ENCODE measurements at places on chromosomes 5 and 9.
A peak's percentile ranks its signal among the peaks of the same experiment; 100 is the strongest.

GRCh38 chr9:89446261-89446960 lies 51.5 kb downstream of the SEMA4D start:
- no peak for DNase-seq

- no peak for DNase-seq
Observed at GRCh38 chr9:134556531-134557068, 85.0 kb upstream of the COL5A1 start.

DNA sequence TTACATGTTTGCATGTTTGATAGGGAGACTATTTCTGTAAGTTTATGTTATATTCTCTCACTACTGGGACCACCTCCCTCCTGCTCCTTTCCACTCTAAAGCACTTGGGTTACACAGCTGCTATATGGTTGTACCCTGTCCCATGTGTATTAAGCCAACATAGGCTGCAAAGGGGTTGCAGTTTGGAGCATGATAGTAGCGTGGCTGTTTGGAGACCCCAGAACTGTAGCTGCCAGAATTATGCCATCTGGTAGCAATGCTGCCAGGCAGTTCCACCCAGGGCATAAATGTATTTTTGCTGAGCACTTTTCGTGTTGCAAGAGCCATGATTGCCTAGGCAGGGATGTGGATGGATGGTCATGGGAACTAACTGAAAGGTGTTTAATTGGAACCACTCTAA lies 81.8 kb downstream of the CNTLN start:
- DNase-seq = no peak

GRCh38 chr9:127578952-127579853 lies 32.9 kb upstream of the STXBP1 start:
- DNase-seq = peak; percentile 64

DNA sequence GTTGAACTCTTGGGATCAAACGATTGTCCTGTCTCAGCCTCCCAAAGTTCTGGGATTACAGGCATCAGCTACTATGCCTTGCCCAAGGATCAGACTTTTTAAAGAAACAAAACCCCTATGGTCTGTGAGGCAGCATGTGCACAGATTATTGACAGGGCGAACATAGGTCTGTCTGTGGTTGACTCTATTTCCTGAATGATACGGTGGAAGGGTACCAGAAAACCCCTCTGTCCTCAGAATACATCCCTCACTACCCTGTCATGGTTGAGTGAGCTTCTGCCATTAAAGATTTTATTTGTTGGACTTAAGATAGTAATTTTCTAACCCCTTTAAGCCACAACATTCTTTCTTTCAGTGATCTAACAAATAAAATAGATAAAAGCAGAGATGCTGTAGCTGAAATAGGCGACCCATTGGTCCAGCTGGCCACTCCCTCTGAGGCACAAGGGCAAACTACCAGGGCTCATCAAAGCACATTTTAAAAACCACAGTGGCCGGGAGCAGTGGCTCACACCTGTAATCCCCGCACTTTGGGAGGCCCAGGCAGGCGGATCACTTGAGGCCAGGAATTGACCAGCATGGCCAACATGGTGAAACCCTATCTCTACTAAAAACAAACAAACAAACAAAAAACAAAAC lies 84.9 kb upstream of the ANKRD55 start:
- DNase-seq = no peak

- peak; percentile 40 for DNase-seq
Observed at GRCh38 chr5:152142840-152143469, 218.3 kb upstream of the GLRA1 start.

DNA sequence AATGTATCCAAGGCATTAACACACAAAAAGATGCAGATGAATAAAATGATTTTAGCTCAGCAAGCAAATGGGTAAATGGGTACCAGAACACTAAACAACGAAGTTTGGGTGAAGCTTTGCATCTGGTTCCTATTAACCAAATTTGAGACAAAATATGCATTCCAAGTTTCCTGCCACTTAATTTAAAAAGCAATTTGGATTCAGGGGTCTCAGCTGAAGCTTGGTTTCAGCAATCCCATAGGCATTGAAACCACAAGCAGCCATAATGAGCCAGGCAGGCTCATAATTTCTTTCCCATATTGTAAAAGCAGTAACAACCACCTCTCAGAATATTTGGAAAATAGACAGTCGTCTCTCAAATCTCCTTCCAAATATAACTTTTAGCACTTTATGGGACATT lies 138.9 kb downstream of the NXNL2 start:
- DNase-seq = no peak

DNA sequence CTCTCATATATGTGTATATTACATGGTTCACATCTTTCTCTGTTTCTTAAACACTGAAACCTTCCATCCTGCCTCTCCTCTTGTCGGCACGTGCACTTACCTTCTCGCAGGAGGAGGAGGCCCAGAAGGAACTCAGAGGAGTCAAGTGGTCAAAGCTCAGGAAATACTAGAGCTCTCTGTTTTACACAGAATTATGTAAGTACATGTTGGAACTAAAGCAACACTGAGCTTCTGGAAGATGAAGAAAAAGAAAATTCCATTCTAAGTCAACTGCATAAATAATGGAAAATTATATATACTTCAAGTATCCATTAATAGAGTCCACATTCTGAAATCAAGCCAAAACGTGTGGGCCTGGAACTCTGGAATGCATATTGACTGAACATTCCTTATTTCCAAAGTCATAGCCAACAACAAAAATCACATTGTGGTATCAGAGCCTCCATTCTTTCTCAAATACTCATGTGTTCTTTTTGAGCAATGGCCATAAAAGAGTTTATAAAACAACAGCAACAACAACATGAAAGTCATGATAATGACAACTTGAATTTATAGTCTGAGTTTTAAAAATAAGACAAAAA lies 121.5 kb upstream of the RAI14 start:
- DNase-seq = no peak

DNA sequence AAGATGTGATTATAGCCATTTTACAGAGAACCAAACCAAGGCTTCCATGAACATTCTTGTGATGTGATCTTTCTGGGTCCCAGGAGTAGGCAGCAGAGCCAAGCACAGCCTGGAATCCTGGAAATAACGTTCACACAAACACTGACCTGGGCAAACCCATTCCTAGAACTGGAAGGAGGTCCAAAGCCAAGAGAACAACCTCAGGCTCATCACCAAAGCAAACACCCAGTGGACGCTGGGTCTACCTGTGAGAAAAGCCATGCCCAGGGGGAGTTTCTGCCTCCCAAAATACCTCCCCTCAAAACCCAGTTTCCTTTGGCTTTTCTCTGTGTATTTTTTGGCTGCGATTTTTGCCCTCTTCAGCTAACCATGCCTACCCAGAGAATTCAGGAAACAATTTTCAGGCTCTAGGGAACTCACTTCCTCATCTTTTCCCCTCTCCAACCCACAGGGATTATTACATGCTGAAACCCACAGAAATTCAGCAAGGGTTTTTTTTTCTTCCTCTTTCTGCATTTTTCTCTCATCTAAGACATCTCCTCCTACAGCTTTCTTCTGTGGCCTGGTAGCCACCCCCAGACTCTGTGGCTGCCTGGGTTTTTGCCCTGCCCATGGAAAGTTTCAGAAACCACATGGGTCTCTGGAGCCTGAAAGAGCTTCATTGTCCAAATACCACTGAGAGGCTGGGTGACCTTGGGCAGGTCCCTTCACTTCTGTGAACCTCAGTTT lies 75.0 kb downstream of the TNC start:
- no peak for DNase-seq

- DNase-seq = no peak
Observed at GRCh38 chr9:2700909-2701550, 16.3 kb upstream of the KCNV2 start.

GRCh38 chr5:56350597-56351170 lies 117.6 kb upstream of the ANKRD55 start:
- no peak for DNase-seq

- no peak for DNase-seq
Observed at GRCh38 chr5:149873896-149874295, 70.7 kb downstream of the PDE6A start.

- DNase-seq = no peak
Observed at GRCh38 chr9:123320814-123321213, 35.2 kb upstream of the CRB2 start.

DNA sequence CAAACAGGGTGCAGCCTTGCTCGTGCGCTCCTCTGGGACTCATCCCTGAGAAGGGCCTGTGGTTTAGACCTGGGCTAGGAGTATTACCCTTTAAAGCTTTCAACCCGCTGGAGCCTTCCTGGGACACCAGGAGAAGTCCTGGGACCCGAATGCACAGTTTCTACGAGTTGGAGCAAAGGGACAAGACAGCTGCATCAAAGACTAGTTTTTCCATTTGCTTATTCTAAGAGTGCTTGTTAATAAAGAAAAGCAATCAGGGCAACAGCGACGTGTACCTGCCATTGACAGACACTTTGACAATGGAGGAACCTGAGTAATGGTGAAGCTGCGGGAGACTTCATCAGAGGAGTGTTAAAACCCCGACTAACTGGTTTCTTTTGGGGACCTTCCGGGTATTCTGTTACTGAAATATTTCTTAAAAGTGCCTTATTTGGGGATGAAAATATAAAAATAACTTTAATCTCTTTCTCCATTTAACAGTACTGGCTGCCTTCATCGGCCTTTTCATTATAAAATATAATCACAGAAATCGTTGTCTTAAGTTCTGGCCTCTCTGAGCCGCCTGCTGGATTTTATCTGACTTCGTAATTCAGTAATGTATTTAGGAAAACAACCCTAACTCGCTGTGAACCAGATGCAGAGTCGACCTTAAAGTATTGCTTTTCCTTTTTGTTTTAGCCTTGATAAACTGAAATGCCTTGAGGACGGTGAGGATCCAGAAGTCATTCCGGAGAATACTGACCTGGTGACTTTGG lies 732 bp downstream of the SNAPC3 start:
- no peak for DNase-seq

- no peak for DNase-seq
Observed at GRCh38 chr5:154544646-154545045, 66.6 kb upstream of the HAND1 start.

DNA sequence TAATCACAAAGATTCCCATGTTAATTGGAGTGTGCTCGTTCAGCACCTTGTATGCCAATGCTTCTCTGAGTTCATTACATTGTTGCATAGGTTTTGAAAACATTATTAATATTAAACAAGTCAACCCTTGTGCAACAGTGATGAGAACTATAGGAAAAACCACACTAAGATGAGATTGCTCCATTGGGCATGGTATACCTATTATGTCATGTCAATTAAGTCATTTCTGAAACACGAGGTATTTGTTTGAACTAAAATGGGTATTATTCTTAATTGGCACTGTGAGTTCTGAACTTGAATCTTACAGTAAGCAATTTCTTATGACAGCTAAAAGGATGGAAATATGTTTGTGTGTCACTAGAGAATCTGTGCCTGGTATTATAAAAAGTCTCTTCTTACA lies 447.7 kb downstream of the EFNA5 start:
- DNase-seq = no peak

- DNase-seq = peak; percentile 29
Observed at GRCh38 chr5:173618927-173619519, 2.6 kb upstream of the BOD1 start.

DNA sequence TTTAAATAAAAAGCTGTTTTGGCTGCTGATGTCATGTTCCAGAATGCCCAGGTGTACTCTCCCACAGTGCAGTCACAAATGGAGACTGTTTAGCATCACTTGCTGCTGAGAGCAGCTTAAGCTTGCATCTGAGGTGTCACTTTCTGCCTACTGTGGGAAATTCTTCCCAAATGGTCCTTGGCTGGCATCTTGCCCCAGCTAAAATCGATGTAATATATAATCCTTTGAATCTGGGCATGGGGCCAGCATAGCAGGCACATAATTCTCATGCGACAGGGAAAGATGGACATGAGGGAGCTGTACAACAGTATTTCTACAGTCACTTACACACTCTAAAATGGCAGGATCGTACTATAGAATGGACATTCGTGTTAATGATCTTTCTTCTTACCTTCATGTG lies 144.3 kb downstream of the MACIR start:
- no peak for DNase-seq

DNA sequence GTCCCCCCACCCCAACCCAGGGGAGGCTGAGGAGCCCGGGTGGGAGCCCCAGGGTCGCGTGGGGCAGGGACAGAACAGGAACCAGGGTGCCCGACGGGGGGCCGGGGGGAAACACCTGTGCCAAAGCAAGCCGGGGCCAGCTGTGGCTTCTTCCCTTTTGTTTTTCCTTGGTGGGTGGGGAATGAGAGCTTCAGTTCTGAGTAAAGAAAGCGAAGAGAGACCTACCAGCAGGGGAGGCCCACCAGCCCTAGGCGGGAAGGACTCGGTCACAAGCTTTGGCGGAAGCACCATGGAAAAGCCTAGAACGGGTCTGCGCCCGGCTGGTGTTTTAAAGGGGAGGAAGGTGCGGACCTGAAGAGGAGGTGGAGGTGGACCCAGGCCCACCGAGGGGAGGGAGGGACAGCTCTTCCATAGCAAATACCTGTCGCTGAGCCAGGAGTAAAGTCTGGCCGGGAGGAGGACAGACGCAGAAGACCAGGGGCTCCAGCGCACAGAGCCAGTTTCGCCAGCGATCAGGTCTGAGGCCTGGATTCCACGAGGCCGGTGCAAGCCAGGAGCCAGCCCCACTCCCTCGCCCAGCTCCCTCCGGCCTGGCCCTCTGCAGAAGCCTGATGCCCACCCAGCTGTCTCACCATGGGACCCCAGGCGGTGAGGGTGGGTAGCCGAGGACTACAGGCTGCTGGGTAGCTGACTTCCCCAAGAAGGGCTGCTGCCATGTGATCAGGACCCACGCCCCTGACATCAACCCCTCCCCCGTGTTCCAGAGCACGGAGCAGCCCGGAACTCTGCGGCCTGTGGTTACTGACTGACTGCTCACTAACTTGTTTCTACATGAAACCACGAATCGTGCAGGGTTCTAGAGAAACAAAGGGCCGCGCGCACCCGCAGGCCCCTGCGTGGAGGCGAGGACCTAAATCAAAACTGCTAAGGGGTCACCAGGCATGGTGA lies 849 bp upstream of the MGAT1 start:
- DNase-seq = peak; percentile 83

- no peak for DNase-seq
Observed at GRCh38 chr5:61614606-61615005, 282.5 kb downstream of the ZSWIM6 start.

- DNase-seq = no peak
Observed at GRCh38 chr9:88533951-88534455, 975 bp upstream of the NXNL2 start.

- no peak for DNase-seq
Observed at GRCh38 chr9:90433398-90433941, 209.2 kb downstream of the DIRAS2 start.

DNA sequence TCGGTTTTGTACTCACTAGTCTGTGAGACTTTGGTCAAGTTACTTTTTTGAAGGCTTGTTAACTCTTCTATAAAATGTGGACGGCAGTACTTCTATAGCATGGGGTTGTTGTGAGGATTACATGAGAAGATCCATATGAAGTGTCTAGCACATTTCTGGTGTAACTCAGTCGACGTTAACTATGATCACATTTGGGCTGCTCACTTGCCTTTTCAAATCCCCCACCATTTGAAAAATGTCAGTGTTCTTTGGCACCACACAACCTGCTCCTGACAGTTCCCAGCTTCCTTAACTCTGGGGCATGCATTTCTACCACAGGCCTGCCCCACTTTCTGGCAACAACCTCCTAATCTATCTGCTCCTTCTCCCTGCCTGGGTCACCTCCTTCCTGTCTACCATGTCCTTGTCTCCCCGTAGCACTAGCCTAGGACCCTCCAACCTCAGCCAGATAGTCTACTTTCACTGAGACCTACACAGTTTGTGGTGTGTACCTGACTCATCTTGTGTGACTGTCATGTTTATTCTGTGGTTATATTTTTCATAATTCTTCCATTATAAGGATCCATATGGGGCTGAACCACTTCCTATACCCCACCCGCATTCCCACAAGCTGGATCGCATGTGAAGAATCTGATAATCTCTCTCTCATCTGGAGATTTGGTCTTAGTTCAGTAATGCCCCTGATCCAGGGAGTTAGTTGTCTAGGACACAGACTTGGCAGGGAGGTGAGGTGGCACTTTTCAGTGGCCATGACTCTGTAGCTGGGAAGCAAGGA lies 30.2 kb upstream of the BASP1 start:
- no peak for DNase-seq

Measured in stimulated activated CD4-positive, alpha-beta T cell treated with anti-CD3 and anti-CD28 coated beads, Interleukin-1b, Interleukin-23, amount 100 ng/mL, for 24 hours (primary cell).